Prostate gland (tissue), 2 donors: ENCODE measurements at places on chromosomes 11 and 22. TPM values are rescaled to one million over a fixed set of nuclear protein-coding genes. Genes with fewer than 3 reads are reported as not detected.

- H3K4me1 ChIP-seq: no peaks in the 10 kb centered on the region
- H3K36me3 ChIP-seq: no peaks in the 10 kb centered on the region
- no peak overlapping the region for H3K4me3 ChIP-seq
- no peaks in the 10 kb centered on the region for H3K27me3 ChIP-seq
- no peak for DNase-seq
- no peak overlapping the region for H3K27ac ChIP-seq
Measured at GRCh38 chr11:57980201-57980600, 43.5 kb upstream of the OR9Q1 start.

DNA sequence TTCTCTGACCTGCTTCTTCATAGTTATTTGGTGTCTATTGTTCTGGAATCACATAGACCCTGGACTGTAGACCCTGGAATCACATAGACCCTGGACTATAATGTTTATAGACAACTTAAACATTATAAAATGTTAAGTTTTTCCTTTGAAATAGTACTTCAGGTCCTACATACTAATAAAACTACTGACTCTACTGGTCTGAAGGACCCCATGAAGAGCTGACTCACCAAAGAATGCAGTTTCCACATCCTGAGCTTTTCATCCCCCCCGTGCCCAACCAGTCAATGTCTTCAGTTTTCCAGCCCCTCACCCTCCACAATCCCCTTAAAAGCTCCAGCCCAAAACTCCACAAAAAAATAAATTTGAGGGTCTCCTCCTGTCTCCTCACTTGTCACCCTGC, 6.6 kb upstream of the PLEKHA7 start:
- H3K27ac ChIP-seq: no peak overlapping the region
- no peaks in the 10 kb centered on the region for H3K4me1 ChIP-seq
- no peaks in the 10 kb centered on the region for H3K27me3 ChIP-seq
- H3K36me3 ChIP-seq: no peaks in the 10 kb centered on the region
- no peak for DNase-seq

DNA sequence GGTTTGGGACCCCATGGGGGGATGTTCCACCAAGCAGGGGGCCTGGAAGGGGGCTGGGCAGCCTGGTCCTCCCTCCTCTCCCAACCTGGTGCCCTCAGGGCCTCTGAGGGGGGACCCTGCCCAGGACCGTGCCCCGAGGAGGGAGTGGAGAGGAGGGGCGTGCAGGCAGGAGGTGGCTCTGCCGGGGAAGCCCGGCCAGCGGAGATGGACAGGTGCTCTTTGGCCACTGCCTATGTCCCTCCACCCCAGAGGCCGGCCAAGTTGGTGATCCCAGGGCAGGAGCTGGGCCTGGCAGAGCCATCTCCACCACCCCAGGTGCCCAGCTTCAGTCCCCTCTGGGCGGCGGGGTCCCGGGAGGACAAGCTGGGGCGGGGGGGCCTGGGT, 2.4 kb downstream of the MUC2 start:
- no peaks in the 10 kb centered on the region for H3K27me3 ChIP-seq
- no peak overlapping the region for H3K4me3 ChIP-seq
- no peaks in the 10 kb centered on the region for H3K36me3 ChIP-seq

DNA sequence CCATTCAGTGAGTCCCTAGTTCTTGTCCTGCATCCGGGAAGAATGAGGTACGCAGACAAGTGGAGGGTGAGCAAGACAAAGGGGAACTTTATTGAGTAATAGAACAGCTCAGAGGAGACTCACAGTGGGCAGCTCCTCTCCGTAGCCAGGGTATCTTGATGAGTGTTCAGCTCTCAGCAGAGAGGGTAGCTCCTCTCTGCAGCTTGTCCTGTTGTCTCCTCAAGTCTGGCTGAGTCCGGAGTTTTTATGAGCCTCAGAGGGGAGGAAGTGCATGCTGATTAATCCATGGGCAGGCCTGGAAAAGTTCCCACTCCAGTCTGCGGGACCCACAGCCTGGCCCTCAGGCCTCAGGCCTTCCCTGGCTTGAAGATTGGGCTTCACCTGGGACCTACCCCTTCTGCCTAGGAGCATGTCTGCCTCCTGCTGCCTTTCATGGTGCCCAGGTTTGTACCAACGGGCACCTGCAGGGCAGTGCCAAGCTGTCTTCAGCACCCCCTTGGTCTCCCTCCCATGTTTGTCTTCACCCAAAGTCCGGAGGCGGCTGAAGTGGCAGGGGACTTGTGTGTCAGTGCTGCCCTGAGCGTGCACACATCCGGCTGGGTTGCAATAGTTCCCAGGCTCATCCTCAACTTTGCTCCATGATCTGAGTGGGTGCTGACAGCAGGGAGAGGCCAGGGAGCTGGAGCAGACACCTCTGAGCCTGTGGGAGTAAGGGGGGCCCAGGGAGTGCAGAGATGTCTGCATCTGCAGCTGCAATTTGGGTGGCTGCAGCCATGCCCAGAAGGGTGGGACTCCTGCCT, 134.2 kb downstream of the LDLRAD3 start:
- no peaks in the 10 kb centered on the region for H3K36me3 ChIP-seq
- no peak overlapping the region for H3K4me3 ChIP-seq
- no peaks in the 10 kb centered on the region for H3K4me1 ChIP-seq
- no peak overlapping the region for H3K27ac ChIP-seq

DNA sequence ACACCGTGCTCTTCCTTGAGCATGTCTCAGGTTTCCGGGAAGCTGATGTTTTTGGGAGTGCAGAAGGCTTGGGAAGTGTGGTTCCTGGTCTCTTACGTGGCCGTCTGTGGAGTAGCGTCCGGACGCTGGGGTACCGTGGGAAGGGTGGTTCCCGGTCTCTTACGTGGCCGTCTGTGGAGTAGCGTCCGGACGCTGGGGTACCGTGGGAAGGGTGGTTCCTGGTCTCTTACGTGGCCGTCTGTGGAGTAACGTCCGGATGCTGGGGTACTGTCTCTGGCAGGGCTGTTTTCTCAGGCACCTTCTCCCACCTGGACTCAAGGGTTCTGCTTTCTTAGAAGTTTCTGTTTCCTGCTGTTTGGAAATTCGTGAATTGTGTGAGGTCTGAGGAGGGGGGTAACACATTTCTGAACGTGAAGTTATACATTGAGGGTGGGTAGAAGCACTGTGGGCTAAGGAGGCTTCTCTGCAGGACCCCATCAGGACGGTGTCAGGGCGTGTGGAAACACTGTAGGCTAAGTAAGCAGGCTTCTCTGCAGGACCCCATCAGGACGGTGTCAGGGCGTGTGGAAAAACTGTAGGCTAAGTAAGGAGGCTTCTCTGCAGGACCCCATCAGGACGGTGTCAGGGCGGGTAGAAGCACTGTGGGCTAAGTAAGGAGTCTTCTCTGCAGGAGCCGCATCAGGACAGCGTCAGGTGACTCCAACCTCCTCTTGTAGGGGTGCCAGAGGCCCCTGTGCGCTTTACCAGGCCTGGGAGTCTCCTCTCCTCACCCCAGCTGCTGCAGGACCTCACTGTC, 5.3 kb upstream of the IFITM3 start:
- no peaks in the 10 kb centered on the region for H3K36me3 ChIP-seq
- H3K27ac ChIP-seq: peak overlapping the region; percentile 78
- no peak overlapping the region for H3K4me3 ChIP-seq
- no peaks in the 10 kb centered on the region for H3K27me3 ChIP-seq
- H3K4me1 ChIP-seq: peaks cover 3% of the 10 kb centered on the region
- no peak for DNase-seq

SLC22A12 gene
- total RNA-seq: not detected

IGHMBP2 gene
- 34.0 TPM for total RNA-seq

CRYBB2 gene
- not detected for total RNA-seq

TRIM49C gene
- total RNA-seq: not detected

XNDC1N gene
- total RNA-seq: 4.9 TPM
